Spleen (tissue), 13 donors: ENCODE measurements at places on chromosomes 5 and 9. TPM values are rescaled to one million over a fixed set of nuclear protein-coding genes. Genes with fewer than 3 reads are reported as not detected.
A peak's percentile ranks its signal among the peaks of the same experiment; 100 is the strongest.

- no peak for DNase-seq
Observed at GRCh38 chr9:99762470-99762869, 59.2 kb upstream of the NR4A3 start.

DNA sequence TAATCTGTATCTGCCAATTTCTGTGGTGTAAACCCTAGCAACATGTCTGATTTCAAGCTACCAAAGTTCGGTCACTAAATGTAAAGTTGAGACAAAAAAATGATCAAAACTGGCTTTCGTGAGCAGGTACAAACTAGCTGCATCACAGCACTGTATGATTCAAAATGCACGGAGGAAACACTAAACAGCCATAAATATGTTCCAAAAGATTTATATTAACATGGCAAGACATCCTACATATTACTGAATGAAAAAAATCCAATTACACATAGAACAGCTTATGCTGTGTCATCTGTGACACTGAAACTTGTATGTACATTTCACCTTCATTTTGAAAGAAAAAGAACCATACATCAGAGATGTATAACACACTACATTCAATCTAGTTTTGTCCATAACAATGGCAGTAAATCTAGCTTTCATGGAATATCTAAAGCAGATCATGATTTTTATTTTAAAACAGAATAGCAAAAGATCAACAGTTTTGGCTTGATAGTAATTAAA, 14.4 kb downstream of the GNAQ start:
- no peak for DNase-seq

DNA sequence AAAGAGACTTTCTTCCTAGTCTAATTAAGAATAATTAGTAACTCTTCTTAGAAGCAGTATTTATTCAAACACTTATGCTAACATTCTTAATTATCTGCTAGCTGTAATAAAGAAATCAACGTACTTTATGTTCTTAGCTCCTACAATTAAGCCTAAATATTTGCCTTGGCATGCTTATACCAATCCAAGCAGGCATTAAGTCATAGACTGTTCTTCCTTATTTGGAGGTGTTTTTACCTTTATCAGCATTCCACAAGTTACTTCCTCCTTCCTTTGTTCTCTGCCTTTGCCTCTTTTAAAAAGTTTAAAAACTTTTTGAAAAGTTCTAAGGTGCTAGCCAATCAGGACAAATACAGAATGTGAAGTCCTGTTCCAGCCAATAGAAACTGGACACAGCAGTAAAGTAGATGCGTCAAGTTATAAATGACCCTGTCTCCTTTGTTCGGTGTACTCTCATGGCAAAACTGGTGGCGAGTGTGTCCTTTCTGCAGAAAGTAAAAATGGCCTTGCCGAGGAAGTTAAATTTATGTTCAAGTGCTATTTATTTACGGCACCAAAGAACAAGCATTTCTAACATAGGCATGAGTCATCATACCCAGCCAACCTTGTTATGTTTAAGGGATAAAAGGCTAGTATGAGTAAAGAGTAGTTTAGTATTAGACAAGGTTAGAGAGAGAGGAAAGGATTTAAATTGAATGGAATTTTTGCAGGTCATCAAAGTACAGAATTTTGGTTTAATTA, 58.6 kb downstream of the GPBP1 start:
- DNase-seq, result no peak

- DNase-seq, result no peak
Observed at GRCh38 chr5:1492757-1493156, 31.0 kb downstream of the LPCAT1 start.

DNA sequence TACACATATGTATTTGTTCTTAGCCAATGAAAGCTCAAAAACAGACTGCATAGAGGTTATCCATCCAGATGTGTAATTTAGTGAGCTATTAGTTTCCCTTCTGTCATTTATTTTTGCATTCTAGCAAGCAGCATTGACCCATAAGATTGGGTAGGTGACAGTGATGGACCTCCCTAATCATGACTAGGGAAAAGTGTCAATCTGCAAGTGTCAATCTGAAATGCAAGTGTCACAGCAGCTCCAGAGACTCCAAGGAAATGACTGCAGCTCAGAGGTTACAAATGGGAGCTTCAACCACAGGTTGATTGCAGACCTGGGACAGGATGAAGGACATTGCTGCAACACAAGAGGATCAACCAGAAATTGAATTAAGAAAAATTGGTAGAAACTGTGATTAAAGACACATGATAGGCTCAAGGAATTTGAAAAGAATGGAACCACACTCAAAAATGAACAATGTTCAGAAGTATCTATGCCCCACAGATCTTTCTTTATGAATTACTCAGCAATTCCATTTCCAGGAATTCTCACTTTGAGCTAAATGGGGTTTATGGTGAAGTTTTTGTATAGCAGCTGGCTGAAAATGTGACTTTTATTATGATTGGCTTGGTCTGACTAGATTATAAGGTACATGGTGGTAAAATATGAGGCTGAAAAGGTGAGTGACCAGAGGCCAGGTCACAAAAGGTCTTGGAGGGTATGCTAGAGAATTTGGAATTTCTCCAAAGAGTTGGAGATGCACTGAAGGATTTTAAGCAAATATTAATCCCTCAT, 59.6 kb upstream of the HTR4 start:
- DNase-seq, result no peak

DNA sequence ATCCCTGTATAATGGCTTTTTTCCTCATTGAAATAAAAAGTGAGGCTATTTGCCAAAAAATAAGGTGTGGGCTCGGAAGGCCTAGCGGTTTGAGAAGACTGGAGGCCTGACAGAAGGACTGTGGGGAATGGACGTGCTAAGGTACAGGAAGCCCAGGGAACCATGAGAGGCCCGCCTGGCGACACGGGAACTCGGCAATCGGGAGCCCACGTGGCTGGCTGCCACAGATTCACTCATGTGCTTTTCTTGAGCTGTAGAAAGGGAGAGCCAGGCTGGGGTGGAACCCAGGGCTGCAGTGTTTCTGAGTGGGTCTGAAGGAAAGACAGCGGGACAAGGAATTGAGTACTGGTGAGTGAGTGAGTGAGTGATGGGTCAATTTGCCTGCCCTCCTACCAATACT, 11.9 kb upstream of the DDX41 start:
- peak; percentile 44 for DNase-seq

DNA sequence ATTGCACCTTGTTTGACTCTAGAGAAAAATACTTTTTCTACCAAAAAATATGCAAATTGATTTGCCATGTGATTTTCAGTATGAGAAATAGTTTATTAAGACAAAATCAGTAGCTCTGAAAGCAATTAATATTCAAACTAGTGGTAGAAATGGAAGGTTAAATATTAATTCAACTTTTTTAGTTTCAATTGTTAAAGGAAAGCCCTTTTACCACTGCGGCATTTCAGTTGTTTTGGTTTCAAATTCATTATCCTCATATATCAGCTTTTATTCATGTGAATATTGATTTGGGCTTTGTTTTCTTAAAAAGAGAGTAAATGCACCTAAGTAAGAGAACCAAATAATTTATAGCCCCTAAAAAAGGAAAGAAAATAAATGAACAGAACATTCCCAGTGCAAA, 660.6 kb upstream of the CHD1 start:
- DNase-seq, result no peak

- DNase-seq, result no peak
Observed at GRCh38 chr5:174733091-174733690, 8.8 kb downstream of the MSX2 start.

- no peak for DNase-seq
Observed at GRCh38 chr5:96172436-96172835, 210.8 kb upstream of the ELL2 start.

DNA sequence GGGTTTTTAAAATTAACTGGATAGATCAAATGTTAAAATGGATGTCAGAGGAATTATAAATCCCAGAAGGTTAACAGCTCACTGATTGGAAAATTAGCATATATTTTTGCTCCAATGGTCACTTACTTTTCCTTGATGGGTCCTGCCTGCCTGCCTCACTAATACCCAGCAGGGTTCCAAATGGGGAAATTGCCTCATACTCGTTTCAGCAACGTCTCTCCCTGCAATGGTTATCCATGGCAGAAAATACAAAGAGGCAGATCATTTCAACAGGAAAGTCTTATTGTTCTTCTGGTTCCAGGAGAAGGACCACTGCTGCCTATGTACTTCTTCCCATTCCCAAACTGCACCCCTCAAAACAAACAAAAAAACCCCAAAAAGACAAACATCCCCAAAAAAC, 71.3 kb downstream of the ERP44 start:
- no peak for DNase-seq

DNA sequence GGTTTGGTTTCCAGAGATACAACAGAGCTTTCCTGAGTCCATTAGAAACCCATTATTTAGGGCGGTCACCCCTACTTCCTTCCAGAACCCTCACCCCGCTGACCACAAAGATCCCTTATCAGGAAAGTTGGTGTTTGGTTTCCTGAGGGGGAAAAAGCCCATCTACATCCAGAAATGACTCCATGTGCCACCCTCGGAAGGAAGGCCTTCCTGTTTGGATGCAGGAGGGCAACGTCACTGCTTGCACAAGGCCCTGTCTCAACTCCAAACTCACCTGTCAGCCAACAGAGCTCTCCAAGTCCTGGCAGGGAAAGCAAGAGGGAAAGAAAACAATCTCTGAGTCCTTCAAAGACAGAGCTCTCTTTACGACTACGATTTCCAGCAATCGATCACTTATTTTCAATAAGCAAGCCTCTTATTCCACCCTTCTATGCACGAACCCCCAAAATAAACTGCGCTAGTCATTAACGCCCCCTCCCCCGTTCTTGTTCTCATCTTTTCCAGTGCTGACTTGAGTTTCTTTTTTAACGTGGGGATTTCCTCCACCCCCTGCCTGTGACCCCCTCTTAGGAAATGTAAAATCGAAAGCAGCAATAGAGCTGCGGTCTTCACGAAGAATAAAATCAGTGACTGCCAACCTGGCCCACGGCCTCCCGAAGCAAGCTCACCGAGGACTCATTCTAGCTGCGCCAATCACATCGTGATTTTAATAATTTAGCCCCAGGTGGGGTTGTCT, 35.7 kb upstream of the NTNG2 start:
- no peak for DNase-seq

DNA sequence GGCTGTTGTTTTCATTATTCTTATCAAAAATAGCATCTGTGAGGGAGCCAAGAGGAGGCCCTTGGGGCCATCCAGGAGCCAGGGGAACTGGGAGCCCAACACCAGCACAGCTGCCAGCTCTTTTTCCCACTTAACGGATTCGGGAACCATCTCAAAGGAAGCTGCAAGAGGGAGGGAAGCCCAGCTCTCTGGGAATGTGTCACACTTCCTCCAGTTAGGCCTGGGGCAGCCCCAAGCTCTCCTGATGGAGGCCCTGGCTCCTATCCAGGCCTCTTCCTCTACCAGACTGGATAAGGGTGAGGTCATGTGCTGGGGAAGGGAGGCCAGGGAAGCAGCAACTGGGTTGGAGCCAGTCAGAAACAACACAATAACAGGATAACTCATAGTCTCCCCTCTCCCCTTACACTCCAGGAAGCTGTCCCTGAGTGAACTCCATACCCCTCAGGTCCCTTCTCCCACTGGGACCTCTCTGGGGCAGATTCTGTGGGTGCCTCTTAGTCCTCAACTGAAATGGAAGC, 12.7 kb downstream of the CSF2 start:
- peak; percentile 76 for DNase-seq

- no peak for DNase-seq
Observed at GRCh38 chr9:95055851-95056551, 261.5 kb downstream of the FANCC start.

DNA sequence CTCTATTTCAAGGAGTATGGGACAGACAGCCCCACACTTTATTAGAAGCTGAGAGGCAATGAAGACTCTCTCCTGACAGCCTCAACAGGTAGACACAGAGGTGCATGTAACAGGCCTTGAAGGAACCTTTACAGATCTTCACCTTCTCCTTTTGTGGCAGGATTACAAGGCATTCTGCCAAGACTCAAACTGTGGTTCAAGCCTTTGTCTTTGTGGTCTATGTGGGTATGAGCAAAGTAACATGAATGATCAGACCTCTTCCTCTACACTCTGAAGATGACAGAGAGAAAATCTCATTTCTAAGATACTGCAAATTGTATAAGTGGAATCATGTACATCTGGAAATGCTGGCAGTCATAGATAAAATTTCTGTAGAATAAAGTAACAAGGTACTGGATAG, 346.9 kb downstream of the CDH9 start:
- DNase-seq, result no peak

- no peak for DNase-seq
Observed at GRCh38 chr9:128917151-128917849, 3.5 kb upstream of the PHYHD1 start.

Gene KCNIP1
- total RNA-seq, result 5.7 TPM

Gene TAF11L6
- total RNA-seq, result not detected

Gene RNF208
- 3.3 TPM for total RNA-seq

Gene DNAI1
- not detected for total RNA-seq

Gene CCDC112
- 6.6 TPM for total RNA-seq

Gene TYRP1
- total RNA-seq, result not detected
